Activated T-cell treated with anti-CD3 and anti-CD28 coated beads for 24 hours (primary cell): ENCODE measurements at places on chromosomes 16 and 17.

- no peak for DNase-seq
These were observed 66.2 kb downstream of the IQCK start for GRCh38 chr16:19784183-19784736.

DNA sequence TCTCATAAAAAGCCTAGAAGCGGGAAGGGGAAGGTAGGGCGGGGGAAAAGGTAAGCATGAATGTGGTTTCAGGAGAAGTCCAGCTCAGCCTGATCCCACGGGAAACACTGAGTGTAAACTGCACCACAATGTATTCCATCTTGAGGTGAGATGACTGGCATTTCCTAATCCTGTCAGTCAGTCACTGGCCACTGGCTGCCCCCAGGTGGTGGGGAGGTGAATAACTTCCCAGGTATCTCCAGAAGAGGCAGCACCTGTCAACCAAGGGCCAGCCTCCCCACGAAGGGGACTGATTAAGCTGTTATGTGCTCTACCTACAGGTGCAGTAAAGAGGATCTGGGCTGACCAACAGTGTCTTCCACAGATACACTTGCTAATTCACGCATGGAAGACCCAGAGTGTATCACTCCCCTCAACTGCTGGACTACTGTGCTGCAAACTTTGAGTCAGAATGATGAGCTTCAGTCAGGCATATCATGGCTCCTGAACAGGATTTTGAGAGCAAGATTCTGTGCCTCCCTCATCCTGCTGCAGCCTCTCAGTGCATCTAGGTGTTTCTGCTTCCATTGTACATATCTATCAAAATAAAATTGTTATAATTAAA, 108.5 kb upstream of the CCL2 start:
- peak; percentile 16 for DNase-seq

DNA sequence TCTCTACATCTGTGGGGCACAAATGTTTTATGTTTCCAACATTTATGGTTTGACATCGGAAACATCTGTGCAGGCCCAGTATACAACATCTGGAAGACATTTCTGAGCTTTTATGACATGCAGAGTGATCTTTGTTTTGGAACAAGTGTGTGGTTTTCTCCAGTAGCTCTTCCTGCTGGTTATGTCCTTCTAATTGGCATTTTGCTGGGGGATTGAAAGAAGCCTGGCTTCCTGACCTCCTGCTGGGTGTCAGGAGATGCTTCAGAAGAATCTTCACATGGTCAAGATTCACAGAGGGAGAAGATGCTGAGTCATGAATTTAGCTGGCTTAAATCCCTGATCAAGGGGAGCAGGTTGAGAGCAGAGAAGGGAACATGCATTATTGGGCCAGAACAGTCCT, 279.5 kb upstream of the MYOCD start:
- no peak for DNase-seq

DNA sequence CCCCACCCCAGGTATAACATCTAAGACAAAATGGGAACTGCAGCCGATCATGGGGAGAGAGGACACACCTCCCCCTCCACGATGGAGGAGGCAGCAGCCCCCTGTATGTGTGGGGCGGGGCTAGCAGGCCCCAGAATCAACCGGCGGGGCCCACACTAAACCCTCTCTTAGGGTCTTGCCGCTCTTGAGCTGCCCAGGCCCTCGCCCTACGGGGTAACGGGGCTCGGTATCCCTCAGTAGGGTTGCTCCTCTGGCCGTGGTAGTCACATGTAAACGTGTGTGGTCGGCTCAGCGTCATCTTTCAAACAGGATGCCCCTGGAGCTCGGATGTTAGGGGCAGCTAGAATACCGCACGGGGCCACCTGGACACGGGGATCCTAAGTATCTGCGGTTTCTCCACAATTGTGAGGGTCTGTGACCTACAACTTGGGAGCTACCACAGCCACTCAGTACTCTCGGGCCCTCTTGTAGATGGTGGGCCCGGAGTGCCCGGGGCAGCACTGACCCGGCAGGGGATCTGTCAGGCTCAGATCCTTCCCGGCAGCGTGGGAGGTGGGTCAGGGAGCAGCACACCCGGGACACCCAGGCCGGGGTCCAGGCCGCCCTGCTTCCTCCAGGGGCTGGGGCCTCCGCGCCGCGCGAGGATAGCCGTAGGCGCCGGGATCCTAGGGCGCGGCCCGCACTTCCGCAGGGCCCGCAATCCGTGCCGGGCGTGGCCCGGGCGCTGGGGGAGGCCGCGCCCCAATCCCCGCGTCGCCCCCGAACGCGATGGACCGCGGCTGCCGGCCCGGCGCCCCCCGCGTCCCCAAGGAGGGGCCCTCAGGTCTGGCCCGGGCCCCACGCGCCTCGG, 781 bp downstream of the ARHGDIA start:
- DNase-seq, result no peak

DNA sequence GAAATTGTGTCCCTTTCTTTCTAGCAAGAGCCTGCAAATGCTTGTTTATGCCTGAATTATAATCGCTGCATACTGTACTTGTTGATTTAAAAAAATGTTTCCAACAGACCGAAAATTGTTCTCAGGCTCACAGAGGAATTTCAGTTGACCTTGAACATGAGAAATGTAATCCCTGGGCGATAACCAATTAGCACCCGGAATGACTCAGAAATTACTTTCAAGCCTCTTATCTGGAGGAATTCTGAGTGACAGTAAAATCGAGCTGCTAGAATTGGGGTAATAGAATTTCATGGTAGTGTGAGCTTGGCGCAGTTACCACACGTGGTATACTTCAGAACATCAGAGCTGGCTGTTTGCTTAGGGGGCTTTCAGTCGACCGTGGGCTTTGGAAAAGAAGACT, 139.1 kb upstream of the CACNG3 start:
- DNase-seq, result no peak

GRCh38 chr17:34556931-34557330, 22.5 kb upstream of the TMEM132E start:
- no peak for DNase-seq

- DNase-seq, result no peak
These were observed 15.4 kb downstream of the TBX4 start for GRCh38 chr17:61467416-61468262.

DNA sequence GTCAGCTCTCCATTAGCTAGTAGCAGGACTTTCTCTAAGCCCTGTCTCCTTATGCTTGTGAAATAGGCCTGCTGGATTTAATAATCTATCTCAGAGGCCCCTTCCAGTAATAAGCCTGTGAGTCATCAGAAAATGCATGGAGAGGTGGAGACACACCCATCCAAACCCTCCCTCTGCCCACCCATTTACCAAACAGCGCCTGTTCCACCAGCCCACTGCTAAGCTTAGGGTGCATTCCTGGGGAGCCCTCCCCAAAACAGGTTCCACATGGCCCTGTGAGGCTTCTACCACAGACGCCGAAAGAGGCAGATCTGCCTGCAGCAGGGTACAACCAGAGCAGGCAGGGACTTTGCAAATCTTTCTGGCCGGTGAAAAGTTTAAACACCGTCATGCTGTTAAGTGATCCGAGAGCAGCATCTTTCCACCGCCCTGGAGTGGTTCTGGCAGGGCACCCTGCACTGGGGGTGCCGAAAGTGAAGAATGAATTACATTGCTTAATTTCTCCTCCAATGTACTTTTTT, 99.3 kb downstream of the GAS7 start:
- DNase-seq, result no peak

GRCh38 chr16:74472010-74472409, 50.7 kb upstream of the CLEC18B start:
- DNase-seq, result no peak

DNA sequence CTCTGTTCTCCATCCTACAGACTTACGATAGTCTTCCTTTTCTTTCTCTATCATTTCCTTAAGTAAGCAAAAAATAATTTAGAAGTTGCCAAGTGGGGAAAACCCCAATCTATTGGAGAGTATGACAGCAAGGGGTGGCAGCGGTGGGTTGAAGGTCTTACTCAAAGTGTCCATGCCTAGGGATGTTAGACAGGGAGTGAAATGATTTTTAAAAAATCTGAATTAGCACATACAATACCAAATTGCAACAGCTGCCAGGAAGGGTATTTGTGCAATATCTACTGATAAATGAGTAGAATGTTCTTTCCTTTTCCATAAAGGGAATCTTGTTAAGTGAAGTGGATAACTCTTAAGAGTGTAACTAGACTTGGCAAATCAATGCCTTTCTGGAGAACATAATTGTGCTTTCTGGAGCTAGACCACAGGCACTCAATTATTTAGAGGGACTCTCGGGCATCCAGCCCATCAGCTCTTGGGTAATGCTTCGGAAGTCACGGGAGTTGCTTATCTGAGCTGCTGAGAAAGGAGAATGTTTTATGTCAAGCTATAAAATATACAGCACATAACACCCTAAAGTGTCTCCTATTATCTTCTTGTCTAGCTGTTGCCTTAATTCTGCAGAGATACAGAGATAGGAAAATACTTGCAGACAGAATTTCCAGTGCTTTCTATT, 151.5 kb downstream of the KCNJ2 start:
- DNase-seq, result no peak

DNA sequence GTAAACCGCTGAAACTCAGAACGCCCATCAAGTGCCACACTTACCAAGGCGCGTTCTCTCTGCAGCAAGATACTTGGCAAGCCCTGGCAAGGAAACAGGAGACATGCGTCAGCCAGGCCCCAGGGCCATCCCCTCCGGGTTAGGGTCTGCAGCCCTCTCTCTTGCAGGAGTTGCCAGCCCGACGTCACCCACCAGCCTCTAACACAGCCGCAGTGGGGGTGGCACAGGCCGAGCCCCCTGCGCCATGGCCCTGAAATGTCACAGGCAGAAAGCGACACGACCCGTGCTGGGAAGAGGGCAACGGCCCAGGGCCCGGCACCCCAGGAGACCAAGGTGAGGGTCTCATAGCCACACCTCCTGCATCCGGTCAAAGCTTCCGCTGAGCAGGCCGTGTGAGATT, 21.9 kb downstream of the ELAC2 start:
- no peak for DNase-seq

- DNase-seq, result peak; percentile 72
These were observed at the start of gene CCR7 for GRCh38 chr17:40564883-40565768. Gene CCR7, minus strand, starts transcription at chr17:40565472. Its CDS starts 63 bp downstream, at chr17:40565409.

GRCh38 chr17:46082257-46082656, 83.2 kb downstream of the STH start:
- DNase-seq, result no peak

DNA sequence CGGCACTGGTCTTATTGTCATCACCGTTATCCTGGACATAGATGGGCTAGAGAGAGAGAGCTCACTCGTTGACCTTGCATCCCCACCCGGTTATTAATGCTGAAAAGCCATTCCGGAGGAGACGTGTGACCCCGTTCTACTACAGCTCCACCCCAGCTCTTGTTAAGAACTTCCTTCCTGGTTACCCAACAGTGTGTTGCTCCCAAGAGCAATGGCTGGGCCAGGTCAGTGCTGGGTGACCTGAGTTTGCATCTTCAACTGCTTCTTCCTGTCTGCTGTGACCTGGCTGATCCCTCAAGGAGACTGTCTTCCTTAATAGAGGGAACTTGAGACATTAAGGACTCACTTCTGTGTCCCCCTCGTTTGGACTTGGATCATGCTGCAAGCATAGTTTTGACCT, 96.1 kb upstream of the SDK2 start:
- no peak for DNase-seq

- DNase-seq, result no peak
These were observed 23.3 kb upstream of the FOXJ1 start for GRCh38 chr17:76164331-76164730.

GRCh38 chr16:414395-415169, 10.9 kb upstream of the RAB11FIP3 start:
- no peak for DNase-seq

DNA sequence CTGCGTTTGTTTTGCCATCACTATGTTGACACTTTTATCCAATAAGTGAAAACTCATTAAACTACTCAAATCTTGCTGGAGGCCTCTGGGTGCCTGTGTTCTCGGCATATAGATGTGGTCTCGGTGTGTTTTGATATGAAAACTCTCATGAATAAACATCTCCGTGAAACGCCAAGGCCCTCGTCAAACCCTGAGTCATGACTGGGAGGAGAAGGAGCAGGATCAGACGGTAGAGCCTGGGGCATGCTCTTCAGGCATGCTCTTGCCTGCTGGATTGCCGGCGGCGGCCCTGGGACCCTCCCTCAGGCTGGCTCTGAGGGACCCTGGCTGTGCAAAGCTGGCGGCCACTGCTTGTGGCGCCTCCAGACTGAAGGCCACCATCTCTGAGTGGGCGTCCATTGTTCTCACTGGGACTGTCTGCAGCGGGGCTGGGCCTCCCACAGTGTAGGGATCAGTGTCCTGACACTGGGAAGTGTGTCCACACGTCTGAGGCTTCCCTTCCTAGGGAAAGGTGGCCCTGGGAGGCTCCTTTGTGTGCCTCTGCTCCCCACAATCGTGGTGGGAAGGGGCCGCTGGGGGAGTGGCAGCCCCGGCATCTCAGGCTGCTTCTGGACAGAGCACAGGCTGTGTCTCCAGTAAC, 1.7 kb upstream of the NPB start:
- DNase-seq, result no peak

DNA sequence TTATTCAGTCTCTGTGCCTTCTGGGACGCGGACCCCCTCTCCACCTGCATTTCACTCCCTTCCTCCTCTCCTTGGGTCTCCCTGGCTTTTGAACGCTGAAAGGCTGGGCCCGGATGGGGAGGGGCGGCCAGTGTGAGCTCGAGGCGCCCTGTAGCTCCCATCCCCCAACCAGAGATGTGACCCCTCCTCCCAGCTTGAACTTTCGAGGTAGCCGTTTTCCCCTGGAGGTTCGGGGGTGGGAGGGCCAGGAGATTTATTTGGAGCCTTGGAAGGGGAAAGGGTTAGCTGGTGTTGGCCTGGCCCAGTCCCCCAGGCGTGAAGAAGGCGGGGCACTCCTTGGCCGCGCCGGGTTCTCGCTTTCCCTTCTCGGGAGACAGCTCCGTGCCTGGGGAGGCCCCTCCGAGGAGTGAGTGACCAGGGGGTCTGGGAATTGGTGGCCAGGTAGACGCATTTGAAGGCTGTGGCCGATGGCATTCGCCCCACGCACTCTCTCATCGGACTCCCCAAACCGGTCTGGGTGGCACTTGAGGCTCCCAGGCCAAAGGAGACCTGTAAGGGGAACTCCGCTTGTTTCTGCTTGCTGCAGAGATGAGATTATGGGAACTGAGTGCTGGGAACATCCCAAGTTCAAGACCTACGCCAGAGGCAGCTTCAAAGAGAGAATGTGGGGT, 942 bp downstream of the LDAF1 start:
- no peak for DNase-seq

GRCh38 chr17:60695960-60696359, 18.3 kb downstream of the BCAS3 start:
- DNase-seq, result no peak

DNA sequence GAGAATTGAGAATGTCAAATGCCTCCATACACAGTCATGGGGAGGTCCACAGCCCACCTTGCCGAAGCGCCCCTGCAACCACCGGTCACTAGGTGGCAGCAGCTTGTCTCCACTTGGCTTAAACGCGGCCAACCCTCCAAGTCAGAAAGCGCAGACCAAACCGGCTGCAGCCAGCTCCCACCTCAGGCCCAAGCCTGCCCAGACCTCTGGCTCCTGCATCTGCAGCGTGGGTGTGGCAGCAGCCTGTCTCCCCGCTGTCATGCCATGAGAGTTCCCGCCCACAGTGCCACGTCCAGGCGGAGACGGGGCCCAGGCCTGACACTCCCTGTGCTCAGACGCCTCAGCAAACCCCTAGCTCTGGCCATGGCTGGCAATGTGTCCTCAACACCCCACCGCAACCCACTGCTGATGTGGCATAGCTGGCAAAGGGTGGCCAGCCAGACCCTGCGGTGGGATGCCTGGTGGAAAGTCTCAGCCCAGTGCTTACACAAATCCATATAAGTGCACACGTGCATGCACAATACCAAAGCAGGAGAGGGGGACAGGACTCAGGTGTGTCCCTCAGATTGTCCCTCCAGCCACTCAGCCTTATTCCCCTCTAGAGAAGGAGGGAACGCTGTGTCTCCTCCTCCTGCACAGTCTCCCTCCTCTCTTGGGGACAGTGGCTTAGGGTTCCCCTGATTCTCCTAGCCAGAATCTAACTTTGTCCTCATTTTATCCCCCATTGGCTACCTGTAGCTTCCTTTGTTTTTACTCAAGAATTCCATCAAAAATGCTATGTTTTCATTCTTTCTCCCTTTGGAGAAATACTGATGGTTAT, 10.9 kb downstream of the COPZ2 start:
- DNase-seq, result peak; percentile 62
